Ecto neural progenitor cell (in vitro differentiated cells): ENCODE measurements at places on chromosomes 3 and 15.

- no peak for DNase-seq
Measured at GRCh38 chr15:43748376-43748775, 2.1 kb downstream of the PDIA3 start.

GRCh38 chr15:70099967-70100473, 2.3 kb upstream of the TLE3 start:
- DNase-seq: no peak

DNA sequence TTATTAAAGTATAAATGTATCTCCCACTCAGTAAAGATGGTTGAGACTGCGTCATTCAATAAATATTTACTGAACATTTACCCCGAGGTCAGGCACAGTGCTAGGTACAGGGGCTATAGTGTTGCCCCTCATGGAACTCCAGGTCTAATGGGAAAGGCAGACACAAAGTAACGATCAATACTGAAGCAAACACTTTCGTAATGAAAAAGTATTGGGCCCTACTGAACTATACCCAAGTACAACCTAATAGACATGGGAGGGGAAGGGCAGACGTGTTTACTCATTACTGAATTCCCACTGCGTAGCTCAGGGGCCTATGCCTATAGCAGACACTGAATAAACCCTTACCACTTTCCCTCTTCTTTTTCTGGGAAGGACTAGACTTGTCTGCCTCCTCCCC, 56.9 kb downstream of the KLHL6 start:
- DNase-seq: no peak

GRCh38 chr15:88701561-88702095, 62.8 kb downstream of the ISG20 start:
- no peak for DNase-seq

- DNase-seq: no peak
Measured at GRCh38 chr3:125239266-125239665, 26.7 kb upstream of the SLC12A8 start.

DNA sequence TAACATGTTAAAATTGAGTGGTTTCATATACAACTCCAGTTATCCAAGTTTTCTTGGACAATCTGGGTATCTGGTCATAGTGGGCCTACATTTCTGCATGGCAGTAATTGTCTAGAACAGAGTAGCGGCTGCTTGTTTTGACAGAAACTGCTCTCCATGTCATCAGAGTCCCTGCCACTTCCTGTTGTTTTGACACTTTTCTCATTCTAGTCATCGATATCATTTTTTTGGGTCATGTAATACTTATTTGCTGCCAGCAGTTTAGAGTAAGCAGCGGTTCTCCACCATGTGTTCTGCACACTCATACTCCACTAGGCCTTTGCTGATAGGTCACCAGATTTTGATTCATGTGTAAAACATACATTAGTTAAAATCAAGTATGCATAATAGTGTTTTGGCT, 81.5 kb downstream of the SLC25A26 start:
- no peak for DNase-seq

GRCh38 chr3:193593668-193594030, 641 bp downstream of the OPA1 start:
- DNase-seq: peak; percentile 50

DNA sequence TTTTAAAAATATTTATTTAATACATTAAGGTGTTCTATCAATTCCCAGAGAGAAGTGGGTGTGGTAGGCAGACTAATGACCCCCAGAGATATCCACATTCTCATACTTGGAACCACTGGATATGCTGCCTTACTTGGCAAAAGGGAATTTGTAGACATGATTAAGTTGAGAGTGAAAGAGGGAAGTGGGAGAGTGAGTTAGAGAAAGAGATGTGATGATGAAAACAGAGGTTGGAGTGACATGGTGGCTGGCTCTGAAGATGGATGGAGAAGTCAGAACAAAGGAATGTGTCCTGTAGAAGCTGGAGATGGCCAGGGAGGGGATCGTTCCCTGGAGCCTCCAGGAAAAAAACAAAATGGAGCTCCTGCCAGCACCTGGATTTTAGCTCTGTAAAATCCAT, 32.0 kb downstream of the TNFAIP8L3 start:
- no peak for DNase-seq

DNA sequence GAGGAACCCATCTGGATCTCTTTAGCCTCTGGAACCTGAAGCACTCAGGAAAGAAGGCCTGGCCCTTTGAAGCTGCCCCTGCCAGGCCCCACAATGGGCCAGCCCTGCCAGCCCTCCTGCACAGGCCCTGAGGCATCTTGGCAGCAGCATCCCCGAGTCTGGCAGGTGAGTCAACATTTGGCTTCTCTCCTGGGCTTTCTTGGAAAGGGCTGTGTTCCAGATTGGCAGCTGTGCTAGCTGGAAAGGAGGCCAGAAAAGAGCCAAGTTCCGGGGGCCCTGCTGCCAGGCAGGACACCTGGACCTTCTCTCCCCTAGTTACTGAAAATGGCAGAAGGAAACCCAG, 187.2 kb downstream of the SHQ1 start:
- no peak for DNase-seq

- no peak for DNase-seq
Measured at GRCh38 chr3:20325563-20325962, 139.6 kb upstream of the SGO1 start.

- no peak for DNase-seq
Measured at GRCh38 chr3:172065967-172066762, 26.8 kb downstream of the FNDC3B start.

DNA sequence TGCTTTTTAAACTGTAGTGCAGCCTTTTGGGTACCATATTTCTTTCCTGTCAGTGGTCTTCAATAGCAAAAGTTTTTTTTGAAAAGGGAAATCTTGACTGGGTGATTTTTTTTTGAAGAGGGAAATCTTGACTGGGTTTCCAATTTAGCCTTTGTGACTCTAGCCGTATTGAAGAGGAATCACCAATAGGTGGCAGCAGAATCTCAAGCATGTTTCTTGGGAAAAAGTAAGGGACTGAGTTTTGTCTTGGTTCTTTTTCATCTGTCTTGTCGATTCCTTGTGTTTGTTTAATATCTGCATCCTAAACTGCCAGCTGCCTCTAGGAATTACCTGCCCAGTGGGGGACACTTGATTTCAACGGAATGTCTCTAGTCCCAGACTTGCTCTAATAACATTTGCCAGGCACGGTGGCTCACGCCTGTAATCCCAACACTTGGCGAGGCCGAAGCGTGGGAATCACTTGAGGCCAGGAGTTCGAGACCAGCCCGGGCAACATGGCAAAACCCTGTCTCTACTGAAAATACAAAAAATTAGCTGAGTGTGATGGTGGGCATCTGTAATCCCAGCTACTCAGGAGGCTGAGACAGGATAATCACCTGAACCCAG, 89.2 kb downstream of the RBPMS2 start:
- DNase-seq: no peak

GRCh38 chr3:180284331-180285110, 247.8 kb upstream of the PEX5L start:
- DNase-seq: no peak

GRCh38 chr3:13137941-13138832, 65.0 kb upstream of the IQSEC1 start:
- peak; percentile 41 for DNase-seq

DNA sequence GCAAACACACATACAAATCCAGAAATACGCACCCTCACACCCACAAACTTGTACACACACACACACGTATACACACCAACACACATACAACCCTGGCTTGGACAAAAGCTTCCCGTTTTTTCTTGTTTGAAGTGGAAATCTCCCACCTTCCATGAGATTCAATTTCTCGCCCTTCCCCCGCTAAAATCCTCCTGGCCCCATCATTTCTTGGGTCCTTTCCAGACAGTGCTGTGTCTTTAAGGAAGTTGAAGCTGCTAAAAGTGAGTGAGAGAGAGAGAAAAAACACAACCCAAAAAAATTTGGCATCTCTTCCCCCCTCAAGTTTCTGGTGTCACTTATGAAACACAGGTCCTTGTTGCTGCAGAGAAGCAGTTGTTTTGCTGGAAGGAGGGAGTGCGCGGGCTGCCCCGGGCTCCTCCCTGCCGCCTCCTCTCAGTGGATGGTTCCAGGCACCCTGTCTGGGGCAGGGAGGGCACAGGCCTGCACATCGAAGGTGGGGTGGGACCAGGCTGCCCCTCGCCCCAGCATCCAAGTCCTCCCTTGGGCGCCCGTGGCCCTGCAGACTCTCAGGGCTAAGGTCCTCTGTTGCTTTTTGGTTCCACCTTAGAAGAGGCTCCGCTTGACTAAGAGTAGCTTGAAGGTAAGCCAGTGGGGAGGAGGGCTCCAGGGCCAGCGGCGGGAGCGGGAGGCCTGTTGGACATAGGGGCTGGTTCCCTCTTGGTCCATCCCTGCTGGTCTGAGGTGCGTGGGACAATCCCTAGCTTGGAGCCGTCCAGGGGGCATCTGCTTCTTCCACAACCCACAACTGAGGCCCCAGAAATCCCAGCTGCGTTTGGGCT, at the start of gene ISLR:
ISLR (plus strand) TSS at position 331 of the 839 bp plus-strand sequence. CDS start 1,149 bp downstream, outside the sequence.
- no peak for DNase-seq

DNA sequence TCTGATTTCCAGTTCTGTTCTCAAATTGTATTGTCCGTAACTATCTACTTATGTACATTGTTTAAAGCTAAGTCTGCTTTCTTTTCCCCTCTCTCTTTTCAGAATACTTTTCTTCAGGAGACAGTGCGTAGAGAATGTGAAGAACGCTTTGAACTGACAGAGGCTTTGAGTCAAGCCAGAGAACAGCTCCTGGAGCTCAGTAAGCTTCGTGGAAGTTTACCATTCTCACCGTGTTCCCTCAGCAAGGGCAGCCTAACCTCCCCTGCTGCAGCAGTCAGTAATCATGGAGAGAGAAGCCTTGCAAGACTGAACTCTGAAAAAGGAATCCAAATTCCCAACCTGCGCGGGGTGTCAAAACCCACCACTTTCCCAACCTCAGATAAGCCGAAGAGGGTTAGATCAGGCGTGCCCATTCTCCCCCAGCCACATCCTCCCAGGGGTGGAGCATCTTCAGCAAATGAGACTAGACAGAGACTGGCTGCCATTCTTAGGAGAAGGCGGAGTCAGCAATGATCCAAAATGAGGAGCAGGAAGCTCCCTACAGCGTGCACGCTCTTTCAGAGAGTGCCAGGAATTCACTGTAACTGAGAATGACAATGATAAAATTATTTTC, 114.6 kb downstream of the CCNL1 start:
- no peak for DNase-seq

DNA sequence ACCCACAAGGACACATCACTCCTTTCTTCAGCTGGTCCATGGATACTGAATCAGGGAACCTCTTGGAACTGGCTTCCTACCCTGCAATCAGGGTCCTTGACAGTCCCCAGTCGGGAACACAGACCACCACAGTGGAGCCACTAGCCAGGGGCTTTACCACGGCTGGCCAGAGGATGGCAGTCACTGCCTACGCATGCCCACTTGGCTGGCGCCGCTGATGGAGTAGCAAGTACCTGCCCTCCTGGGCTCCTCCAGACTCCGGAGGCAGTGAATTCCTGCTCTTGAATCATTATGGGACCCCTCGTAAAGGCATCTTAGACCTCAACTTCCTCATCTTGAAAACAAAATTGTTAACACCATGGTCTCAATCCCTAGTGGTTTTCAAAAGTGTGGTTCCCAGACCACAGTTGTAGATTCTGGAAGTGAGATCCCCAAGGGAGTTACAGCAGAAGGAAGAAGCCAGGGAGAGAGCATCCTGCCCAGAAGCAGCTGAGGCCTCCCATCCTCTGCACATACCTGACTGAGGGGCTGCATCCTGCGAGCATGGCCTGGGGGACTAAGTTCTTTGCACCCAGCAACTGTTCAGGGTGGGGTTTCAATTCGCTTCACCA, 9.1 kb upstream of the SKIC8 start:
- DNase-seq: peak; percentile 93

- DNase-seq: no peak
Measured at GRCh38 chr15:100330221-100330620, 11.6 kb downstream of the ADAMTS17 start.

- peak; percentile 66 for DNase-seq
Measured at GRCh38 chr3:123686251-123686650, 101.4 kb upstream of the HACD2 start.

GRCh38 chr3:59563966-59564365, 514.1 kb upstream of the CFAP20DC start:
- DNase-seq: no peak

GRCh38 chr15:82136120-82136519, 90.3 kb upstream of the MEX3B start:
- DNase-seq: no peak

GRCh38 chr3:178048768-178049167, 487.5 kb upstream of the KCNMB2 start:
- no peak for DNase-seq

- DNase-seq: peak; percentile 44
Measured at GRCh38 chr15:26013981-26014380, 150.9 kb upstream of the ATP10A start.

DNA sequence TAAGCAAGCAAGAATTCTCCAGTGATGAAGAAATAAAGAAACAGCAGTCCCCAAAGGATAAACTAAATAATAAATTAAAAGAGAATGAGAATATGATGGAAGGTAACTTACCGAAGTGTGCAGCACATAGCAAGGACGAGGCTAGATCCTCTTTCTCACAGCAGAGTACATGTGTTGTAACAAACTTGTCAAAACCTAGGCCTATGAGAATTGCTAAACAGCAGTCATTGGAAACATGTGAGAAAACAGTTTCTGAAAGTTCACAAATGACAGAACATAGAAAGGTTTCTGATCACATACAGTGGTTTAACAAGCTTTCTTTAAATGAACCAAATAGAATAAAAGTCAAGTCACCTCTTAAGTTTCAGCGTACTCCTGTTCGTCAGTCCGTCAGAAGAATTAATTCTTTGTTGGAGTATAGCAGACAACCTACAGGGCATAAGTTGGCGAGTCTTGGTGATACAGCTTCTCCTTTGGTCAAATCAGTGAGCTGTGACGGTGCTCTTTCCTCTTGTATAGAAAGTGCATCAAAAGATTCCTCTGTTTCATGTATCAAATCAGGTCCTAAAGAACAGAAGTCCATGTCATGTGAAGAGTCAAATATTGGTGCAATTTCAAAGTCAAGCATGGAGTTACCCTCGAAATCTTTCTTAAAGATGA, 4.5 kb upstream of the SCG5 start:
- DNase-seq: no peak

GRCh38 chr15:85597155-85597815, 197.4 kb downstream of the KLHL25 start:
- no peak for DNase-seq

DNA sequence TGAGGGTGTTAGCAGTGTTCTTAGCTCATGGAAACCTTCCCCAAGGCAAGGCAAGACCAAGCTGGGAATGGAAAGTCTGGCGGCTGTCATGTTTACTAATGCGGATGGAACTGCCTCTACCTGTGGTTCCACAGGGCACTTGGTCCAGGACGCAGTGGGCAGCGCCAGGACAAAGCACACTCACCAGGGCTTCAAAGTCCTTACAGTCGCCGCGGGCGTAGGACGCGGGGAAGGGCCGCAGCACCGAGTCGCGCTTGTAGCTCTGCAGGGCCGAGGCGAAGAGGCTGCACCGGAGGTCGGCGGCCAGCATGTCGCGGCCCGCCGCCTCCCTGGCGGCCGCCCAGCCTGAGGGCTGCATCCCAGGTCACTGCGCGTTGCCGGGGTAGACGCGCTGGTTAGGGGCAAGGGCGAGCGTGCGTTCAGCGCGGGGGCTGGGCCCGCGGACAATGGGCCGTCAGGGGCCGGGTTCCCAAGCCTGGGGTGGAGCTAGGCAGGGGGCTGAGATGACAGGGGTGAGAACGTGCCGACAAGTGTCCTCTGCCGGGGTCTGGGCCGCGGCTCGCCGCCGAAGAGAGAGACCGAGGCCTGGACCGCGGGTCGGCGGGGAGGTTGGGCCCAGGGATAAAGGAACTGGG, 497 bp downstream of the PARP16 start:
- DNase-seq: no peak

- DNase-seq: no peak
Measured at GRCh38 chr3:15063656-15064286, 1.3 kb downstream of the MRPS25 start.
